ENCODE measurements at places on chromosomes 3 and 15.

GRCh38 chr3:63364495-63364894 is 86.4 kb downstream of the SYNPR start:
- DNase-seq, result no peak

- DNase-seq, result no peak
Observed at GRCh38 chr3:155219106-155219505, 74.4 kb downstream of the STRIT1 start.

DNA sequence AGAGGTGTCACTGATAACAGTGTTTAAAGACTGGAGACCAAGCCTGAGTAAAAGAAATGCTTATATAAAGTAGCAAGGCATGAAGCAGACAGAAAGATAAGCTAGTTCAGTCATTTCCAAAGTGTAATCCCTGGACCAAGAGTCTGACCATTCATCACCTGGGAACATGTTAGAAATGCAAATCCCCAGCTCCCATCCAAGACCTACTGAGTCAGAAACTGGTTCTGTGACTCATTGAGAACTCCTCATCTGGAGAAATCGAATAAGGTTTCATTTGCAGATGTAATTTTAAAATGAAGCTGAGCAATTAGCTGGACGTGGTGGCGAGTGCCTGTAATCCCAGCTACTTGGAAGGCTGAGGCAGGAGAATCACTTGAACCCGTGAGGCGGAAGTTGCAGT is 473.9 kb upstream of the UBE2E2 start:
- DNase-seq, result no peak

- no peak for DNase-seq
Observed at GRCh38 chr3:43994657-43995546, 246.8 kb upstream of the TOPAZ1 start.

DNA sequence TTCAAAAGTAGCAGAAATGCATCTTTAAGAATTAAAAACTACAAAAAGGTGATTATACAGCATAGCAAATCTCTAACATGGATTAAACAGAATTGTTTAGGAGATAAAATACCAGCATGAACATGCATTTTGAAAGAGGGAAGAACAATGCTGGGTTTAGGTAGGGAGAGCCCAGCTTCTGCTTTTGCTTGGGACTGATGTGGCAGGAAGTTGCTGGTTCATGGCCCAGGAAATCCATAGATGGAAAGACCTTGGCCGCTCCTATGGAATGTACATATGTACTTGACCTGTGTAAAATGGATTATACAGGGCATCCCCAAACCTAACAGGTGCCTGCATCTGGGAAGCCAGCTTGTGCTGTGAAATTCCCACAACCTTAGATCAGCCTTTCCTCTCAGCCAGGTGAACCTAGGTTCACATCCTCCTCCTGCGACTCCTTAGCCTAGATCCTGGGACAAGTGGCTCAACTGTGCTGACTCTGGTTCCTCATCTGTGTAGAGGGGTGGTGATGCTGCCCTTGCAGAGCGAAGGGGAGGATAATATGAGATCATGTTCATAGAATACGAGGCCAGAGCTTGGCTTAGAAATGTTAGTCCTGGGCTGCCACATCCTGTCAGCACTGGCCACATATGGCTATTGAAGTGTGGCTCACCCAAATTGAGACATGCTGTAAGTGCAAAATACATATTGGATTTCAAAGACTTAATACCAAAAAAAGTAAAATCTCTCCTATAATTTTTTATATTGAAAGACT is 47.0 kb upstream of the PLXNA1 start:
- DNase-seq, result no peak

DNA sequence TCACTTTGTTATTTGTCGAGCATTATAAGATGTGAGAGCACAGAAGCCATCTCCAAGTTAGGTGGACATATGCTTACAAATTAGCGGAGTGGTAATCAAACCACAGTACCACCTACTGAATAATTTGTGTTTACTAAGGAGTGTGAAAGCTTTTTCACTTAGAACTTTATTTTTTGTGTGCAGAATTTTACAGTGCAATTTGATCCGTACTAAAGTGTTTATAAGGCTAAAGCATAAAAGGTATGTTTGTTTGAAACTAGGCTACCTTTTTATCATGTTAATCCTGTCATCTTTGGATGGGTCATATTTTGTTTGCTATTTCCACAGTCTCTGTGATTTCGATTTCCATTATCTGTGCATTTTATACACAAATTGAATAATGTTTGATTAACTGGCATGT is 37.5 kb downstream of the MAP2K5 start:
- DNase-seq, result no peak

DNA sequence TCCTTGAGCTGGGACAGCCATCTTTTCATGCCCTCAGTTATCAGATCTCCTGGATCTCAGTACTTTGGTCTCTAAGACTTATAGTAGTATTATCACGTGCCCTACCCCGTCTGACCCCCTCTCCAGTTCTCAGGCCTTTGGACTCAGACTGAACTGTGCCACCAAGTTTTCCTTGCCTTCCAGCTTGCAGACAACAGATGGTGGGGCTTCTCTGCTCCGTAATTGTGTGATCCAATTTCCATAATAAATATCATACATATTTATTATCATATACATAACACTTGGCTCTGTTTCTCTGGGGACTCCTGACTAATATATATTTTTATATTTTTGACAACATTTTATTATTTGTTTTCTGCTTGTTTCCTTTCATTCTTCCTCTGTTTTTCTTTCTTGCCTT is 458.8 kb upstream of the SEMA6D start:
- DNase-seq, result no peak

DNA sequence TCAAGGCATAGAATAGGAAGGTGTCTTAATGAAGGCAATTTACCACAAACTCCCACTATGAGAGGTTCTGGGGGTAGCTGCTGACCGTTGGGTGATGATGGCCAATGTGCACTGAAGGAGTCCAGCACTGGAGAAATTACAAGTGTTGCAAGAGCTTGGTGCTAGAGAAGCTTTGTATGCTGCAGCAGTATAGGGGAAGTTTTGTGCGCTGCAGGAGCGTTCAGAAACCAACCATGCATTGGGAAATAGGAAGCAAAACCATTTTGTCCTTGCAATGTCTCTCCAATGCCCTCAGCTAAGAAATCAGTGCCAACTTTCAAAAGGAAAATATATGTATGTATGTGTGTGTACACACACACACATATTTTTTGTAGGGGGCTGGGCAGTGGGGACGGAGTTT is 441.6 kb upstream of the NAALADL2 start:
- no peak for DNase-seq

GRCh38 chr15:81331600-81331999 is 7.7 kb upstream of the STARD5 start:
- no peak for DNase-seq

DNA sequence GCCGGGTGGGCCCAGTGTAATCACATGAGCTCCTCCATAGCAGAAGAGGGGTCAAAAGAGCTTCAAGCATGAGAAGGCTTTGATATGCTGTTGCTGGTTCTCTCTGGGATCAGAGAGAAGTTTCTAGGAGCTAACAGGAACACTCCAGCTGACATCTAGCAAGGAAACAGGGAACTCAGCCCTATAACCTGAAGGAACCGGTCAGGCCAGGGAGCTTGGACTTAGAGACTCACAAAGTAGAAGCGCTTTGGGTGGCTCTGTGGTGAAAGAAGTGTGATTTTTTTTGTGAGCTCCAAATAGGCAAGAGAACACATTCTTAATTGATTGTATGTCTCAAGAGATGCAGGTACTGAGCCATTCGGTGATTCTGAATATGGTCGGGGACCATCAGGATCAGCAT is 26.2 kb upstream of the EPHB1 start:
- no peak for DNase-seq

DNA sequence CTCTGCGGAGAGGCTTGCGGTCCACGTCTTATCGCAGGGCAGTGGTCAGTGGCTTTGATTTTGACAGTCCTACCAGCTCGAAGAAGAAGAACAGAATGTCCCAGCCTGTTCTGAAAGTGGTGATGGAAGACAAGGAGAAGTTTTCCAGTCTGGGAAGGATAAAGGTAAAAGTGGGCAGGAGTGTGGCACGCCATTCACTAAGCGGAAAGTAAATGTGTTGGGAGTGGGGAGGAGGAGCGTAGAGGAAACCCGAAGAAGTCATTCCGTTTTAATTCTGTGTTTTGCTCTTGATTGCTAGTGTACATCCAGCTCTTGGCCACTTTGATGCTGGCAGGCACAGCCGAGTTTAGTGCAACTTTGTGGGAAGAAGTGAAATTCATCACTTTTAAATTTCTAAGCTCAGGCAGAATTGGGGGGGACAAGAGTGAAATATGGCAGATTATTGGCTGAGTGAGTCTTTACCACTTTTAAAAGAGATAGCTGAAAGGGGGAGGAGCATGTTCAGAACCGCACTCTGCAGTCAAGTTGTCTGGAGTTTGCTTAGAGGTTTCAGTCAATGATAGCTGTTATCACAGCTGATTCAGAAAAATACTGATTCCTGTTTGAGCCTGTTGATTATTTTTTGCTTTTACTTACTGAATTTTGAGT is 1.8 kb downstream of the ARHGEF26 start:
- no peak for DNase-seq

DNA sequence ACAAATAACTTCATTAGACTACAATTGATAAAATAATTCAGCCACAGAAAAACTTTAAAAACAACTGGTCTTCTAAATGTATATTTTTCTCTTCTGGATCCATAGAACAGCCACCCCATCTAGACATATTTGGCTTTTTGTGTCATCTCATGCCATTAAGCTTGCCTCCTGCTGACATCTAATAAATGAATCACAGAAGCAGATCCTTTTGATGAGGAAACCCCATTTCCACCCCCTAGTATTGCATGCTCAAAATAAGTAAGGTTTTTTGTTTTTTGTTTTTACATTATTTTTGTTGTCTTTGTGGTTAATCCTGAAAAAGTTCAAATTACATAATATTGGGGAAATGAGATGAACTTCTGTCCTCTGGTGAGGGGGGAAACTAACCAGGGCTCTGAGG is 94.8 kb downstream of the DUT start:
- no peak for DNase-seq

GRCh38 chr15:64824929-64825430 is 467 bp downstream of the PIF1 start:
- no peak for DNase-seq

GRCh38 chr15:92383519-92384324 is 10.0 kb upstream of the ST8SIA2 start:
- DNase-seq, result no peak

GRCh38 chr3:146345900-146346299 is 95.0 kb upstream of the PLSCR4 start:
- no peak for DNase-seq

GRCh38 chr3:121481106-121481880 is 64.5 kb downstream of the POLQ start:
- DNase-seq, result no peak

- no peak for DNase-seq
Observed at GRCh38 chr3:52242039-52242438, 3.1 kb upstream of the TWF2 start.

GRCh38 chr15:39578851-39579486 is 1.9 kb upstream of the THBS1 start:
- DNase-seq, result no peak

DNA sequence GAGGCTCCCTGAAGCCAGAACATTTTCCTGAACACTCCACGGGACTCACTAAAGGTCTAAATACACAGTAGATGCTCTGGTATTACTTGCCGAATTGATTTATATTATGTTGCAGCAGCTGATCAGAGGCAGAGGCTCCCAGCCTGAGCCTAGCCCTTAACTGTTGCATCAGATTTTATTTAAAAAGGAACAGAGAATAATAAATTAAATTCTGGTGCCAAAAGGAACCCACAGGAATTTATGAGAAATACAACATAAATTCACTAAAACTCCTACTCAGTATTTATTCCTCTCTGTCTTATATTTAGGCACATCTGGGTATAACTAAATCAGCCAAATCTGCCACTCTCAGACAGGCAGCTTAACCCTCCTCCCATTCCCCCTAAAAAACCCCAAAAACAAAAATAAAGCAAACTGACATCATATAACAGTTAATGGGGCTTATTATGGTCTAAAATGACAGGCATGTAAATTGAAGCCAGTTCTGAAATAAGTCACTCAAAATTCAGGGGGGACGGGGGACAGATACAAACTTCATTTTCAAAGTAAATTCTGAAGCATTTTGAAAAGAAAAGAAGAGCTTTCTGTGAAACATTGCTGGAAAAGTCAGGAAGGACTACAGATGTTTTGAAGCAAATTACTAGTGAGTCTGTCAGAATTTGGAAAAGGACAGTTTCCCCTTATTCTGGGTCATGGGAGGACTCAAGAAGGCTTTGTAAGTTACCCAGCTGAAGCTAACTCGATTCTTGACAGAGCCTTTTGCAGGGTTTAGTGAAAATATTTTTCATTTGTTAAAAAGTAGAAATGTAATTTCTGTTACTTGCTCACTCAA is 53.8 kb upstream of the CORO2B start:
- DNase-seq, result no peak

DNA sequence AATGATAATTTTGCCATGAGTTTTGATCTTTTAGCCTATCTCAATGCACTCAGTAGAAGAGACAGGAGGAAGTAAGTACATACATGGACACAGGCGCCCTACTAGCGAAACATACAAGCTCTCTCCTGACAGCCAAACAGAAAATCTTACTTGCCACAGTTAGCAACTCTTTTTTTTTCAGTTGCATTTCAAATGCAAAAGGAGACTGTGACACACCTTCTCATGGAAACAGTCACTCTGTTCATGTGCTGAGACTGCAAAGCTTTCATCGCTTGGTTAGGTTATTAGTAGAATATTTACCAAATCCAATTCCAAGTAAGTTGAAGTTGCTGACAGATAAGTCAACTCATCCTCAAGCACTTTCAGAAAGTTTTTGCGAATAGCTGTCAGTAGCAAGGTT is 223.3 kb downstream of the FOXP1 start:
- peak; percentile 13 for DNase-seq

DNA sequence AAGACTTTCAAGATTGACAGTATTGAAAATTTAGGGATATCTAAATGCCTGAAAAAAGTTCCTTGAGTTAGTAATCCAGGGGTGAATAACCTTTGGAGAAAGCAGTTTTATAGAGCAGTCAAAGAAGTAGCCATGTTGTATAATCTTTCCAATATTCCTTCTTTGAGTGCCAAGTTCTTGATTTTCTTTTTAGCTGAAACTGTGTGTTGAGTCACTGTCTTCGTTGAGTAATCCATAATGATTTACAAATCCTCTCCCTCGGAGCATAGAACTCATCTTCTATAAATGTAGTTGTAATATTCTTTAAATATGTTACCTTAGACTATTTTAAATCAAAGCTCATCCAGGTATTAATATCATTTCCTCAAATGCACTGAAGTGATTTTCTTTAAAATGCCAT is 135.2 kb downstream of the BBX start:
- no peak for DNase-seq

DNA sequence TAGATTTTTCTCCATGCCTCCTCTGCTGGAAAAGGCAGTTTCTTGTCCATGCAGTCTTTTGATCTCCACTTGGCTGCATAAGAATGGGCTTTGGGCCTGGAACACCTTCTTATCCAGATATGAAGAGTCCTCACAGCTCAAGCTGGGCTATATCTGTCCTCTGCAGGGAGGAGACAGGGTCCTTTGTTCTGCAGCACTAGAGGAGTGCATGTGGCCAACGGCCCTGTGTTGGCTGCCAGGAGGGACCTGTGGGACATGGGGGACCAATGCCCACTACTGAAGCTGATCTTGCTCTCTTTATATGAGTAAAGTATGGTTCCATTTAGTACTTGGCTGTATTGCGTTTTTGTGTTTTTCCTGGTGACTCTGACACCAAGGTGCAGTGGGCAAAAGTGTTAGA is 157.3 kb upstream of the ABI3BP start:
- DNase-seq, result no peak

Data from stimulated activated naive CD4-positive, alpha-beta T cell treated with Interleukin-2 at 50 U/mL for 16 hours (primary cell).